ENCODE measurements at places on chromosomes 2 and 18.

DNA sequence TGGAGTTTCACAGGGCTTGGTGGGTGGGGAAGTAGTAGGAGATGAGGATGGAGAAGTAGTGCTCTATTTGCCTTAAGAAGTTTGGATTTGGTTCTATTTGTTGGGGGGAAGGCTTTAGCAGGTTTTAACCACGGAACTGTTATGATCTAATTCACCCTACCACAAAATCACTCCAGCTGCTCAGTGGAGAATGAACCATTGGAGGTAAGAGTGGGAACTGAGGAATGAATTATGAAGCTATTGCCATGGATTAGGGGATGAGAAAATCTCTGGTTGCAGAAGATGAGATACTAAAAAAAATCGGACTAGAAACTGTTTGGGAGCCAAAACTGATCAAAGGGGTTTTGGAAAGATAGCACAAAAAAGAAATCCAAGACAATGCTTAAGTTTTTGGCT, 488.9 kb downstream of the DLGAP1 start:
- DNase-seq = no peak

- no peak for DNase-seq
Measured at GRCh38 chr2:7024261-7024660, 107.0 kb downstream of the RNF144A start.

DNA sequence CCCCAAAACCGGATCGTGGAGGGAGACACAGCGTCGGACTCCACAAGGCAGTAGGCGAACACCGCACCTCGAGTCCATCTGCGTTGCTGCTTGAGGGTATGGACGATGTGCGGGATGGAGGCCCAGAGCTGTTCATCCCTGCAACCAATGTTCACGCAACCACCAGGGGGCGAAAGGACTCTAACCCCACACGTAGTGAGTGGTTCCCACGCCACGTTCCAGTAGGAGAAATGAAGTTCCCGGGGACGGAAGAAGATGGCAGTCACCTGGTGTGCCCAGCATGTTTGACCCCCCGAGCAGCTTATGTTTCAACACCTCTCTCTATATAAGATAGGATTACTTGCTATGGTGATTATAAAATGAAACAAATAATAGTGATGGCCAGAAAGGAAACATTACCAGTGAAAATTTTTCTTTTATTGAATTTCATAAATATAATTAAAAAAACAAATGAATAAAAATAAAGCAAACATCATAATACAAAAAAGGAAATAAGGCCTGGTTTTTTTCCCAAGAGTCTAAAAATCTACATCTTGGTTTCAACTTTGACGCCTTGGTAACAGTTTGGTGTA, 184.3 kb downstream of the SH3BP4 start:
- peak; percentile 32 for DNase-seq

GRCh38 chr2:168814046-168814445, 11.6 kb downstream of the NOSTRIN start:
- DNase-seq = no peak

DNA sequence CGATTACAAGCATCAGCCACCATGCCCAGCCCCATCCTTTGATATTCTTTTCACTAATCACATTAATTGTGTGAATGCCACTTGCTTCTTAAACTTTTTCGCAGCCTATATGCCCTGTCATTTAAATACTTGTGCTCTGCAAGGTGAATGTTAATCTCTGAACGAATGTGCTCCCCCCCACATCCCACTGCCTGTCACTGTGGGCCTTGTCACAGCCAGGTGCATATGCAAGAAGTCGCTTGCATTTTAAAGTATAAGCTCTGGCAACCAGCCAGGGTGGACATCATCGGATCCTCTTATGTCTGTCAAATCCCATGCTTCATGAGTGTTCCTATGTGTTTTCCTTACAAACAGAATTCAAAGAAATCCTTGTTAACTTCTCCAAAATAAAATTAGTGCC, 304.4 kb downstream of the GALR1 start:
- DNase-seq = no peak

- DNase-seq = no peak
Measured at GRCh38 chr2:24579053-24579803, 88.2 kb downstream of the NCOA1 start.

DNA sequence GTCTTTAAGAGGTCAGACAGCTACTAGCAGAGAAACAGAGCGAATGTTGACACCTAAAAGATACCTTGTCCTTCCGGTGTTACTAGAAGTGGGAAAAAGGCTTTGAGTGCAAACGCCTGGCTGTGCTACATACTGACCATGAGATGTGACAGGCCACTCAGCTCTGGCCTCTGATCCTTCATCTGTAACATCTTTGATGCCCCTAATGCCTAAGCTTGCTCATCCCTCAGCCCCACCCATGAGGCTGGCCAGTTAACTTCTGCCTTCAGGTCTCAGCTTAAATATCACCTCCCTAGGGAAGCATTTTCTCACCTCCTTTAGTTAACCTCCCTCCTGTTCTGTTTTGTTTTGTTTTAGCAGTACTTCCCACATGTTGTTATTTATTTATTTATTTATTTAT, 15.9 kb downstream of the EPAS1 start:
- no peak for DNase-seq

- DNase-seq = no peak
Measured at GRCh38 chr2:104047516-104047915, 806.4 kb upstream of the POU3F3 start.

DNA sequence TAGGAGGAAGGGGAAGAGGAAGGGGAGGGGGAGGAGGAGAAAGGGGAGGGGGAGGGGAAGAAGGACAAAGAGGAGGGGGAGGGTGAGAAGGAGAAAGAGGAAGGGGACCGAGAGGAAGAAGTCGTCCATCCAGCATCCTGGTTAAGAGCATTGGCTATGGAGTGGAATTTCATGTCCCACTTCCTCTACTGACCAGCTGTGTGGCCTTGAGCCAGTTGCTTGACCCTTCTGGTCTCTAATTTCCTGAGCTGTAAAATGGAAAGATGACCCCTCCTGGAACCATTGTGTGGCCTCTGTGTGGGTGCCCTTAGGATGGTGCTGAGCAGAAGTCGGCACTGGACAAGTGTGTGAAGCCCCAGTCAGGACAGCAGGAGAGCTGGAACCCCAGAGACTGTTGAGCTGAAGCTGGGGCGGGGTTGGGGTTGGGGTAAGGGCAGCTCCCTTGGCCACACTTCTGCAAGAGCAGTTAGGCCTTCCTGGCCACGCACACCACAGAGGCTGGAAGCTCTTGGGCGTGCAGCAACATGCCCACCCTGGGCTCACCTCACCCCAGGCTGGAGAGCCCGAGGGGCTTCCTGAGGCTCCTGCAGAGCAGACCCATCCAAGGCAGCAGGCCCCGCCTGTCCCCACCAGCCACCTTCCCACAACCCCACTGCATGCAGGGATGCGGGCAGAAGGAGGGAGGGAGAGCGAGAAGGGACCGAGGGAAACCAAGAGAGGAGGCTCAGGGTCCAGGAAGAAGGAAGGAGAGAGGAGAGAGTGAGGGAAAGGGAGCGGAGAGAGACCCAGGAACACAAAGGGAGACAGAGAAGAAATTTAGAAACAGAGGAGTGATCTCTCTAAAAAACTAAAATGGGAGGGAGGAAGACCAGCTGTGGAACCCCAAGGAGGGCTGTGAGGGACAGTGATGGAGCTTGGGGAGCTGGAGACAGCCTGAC, 16.2 kb downstream of the ADRA2B start:
- no peak for DNase-seq

- DNase-seq = no peak
Measured at GRCh38 chr2:218216336-218216673, 684 bp upstream of the ARPC2 start.

DNA sequence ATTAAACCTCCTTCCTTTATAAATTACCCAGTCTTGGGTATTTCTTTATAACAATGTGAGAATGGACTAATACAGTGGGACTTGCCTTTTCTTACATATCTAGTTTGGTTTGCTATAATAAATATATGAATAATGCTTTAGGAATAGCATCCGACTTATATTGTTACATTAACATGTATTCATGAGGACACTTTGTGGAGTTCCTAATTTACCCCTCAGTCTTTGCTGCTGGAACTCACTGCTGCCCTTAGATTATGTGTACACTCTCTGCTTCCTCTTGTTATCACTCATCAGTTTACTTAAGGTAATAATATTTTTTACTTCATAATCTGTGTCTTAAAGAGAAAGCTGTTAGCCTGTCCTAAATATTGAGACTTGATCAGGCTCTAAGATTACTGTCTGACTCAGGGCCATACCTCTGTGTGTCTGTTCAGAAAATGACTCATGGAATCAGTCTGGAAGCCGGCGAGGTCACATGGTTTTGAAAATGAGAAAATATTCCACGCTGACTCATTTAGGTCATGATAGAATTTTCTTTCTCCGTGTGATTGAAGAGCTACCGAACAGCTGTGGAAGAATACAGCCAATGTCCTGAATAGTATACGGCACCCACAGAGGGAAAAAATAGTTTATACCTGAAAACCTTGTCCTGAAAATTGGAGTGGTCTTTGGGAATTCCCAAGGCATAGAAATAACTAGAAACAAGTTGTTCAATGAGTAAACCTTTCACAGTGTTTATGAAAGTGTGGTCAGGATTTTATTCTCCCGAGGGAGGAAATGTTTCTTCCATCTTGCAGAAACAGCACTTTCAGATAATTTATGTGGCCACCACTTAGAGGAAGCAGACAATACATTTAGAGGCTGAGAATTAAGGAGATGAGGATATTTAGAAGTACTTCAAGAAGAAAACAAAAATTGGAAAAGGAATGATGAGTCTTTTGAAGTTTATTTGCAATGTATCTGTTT, 156.4 kb downstream of the DSEL start:
- no peak for DNase-seq

DNA sequence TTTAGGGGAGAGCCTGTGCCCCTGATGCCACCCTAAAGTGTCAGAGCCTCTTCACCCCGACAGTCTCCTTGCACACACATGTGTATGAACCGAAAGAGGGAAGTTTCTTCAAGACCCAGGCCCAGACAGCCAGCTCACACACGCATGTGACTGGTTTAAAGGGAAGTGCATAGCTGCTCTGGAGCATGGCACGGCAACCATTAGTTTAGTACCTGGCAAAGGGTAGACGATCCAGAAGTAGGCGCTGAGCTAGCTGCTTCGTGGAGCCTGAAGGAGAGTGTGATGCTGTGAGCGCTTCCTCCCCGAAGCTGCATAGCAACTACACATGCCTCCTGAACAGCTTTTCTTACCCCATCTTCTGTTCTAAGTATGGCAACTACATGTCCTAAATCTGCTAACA, 91.7 kb downstream of the ZCCHC2 start:
- no peak for DNase-seq

GRCh38 chr2:9800639-9800974, 42.7 kb upstream of the TAF1B start:
- DNase-seq = no peak

DNA sequence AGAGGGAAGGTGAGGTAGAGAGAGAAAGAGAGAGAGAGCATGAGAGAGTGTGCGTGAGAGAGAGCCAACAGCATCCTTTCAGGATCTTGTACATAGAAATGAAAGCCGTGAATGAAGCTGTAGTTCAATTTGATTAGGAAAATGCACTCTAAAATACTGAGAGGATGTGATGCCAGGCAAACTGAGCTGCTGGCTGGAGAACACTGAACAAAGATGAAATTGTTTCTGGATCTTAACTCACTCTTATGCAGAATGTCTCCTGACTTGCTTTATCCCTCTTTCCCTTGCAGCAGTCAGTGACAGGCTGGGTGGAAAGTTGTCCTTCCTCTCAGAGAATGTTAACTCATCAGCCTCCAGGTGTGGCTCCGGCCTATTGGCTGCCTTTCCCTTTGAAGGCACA, 10.7 kb downstream of the LYPD1 start:
- no peak for DNase-seq

- DNase-seq = no peak
Measured at GRCh38 chr2:206079699-206080465, 6.1 kb downstream of the INO80D start.

- DNase-seq = no peak
Measured at GRCh38 chr18:45856531-45856930, 31.1 kb downstream of the SIGLEC15 start.

DNA sequence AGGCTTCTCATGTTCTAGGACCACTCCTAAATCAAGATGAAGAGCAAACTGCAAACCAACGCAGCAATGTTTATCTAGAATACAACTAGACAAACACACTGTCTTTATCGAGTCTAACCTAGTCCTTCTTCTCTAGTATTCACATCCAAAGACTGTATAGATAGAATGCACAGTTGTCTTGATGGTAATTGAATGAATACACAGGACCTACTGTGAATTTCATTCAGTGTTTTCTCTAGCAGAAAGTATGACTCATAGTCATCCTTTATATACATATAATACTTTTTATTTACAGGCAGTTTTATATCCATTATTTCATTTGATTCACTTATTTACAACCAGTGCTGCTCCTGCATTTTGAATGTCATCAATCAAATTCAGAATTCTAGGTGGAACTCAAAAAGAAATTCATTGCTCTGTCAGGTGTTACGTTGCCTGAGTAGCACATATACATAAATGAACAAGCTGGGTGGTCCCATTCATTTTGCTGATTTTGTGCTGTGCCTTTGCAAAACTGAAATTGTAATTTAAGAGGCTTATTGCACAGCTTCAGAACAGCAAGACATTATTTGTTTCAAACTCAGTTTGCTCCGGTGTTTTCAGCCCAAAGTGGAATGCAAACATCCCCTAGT, 374.8 kb downstream of the EPHA4 start:
- DNase-seq = no peak

GRCh38 chr18:3100498-3101132, 87.7 kb upstream of the LPIN2 start:
- DNase-seq = no peak

DNA sequence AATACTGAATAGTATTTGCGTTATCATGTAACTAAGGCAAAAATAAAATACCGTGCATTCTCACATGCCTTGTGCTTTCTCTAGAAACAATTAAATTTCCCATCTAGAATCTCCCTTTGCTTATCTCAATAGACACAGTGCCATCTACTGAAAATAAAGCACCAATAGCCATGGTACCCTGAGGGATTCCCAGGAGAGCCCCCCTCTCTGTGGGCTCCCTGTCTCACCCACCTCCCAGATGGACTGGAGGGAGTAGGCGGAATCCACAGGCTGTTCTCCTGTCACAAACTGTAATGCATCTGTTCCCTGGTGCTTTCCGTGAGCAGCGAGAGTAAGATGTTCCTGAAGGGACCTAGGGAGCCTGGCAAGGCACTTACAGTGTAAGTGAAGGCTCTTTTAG, 112.4 kb upstream of the UPP2 start:
- no peak for DNase-seq

DNA sequence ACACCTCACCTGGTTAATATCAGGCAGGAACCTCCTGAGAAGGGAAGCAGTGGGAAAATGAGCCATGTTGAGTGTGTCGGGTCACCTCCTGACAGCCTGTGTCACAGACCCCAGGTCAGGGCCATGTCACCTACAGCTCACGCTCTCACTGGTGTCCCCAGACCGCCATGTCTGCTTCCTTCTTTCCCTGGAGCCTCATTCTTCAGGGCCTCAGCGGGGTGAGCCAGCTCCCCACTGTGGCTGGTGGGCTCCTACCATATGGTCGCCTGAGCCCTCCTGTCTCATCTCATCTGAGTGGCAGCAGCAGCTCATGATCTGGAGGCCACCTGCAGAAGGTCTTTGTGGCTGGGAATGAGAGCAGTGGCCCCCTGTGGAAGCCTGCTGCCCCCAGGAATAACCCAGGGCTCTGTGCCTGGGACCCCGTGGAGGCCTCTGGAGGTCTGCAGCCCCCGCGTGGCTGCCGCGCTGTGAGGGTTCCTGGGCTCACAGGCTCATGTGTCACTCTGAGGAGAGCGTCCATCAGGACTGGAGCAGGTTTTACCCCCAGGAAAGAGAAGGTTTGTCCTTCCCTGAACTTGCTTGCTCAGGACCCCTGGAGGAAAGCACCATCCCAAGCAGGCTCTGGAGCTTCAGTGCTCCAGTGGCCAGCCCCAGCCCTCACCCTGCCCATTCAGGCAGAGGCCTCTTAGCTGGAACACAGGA, 56.4 kb downstream of the FAM168B start:
- DNase-seq = no peak

All from stimulated activated CD8-positive, alpha-beta memory T cell treated with anti-CD3 and anti-CD28 coated beads, Interleukin-7, amount 100 ng/mL, for 1 hour (primary cell).